ENCODE measurements at places on chromosomes 5 and 9.

- no peak for DNase-seq
Observed at GRCh38 chr5:41194339-41194738, 19.0 kb downstream of the C6 start.

GRCh38 chr5:119338326-119338946 lies 17.4 kb upstream of the TNFAIP8 start:
- DNase-seq = no peak

GRCh38 chr9:123445981-123446610 lies 90.1 kb downstream of the CRB2 start:
- no peak for DNase-seq

DNA sequence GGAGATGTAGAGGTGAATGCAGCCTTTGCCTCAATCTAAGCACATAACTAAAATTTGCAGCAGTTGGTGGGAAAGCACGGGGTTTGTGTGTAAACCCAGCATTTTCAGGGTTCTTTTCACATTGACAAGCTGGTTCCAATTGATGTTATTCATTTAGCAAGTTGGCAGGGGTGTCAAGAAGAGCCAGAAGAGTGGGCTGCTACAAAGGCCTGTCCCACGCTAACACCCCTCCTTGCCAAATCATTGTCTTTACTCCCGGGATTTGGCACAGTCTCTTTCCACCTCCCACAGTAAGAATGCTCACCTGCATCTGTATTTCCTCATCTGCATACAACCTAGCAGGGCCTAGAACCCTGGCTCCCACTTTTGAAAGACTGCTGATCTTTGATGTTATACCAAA lies 11.8 kb downstream of the RGMB start:
- no peak for DNase-seq

DNA sequence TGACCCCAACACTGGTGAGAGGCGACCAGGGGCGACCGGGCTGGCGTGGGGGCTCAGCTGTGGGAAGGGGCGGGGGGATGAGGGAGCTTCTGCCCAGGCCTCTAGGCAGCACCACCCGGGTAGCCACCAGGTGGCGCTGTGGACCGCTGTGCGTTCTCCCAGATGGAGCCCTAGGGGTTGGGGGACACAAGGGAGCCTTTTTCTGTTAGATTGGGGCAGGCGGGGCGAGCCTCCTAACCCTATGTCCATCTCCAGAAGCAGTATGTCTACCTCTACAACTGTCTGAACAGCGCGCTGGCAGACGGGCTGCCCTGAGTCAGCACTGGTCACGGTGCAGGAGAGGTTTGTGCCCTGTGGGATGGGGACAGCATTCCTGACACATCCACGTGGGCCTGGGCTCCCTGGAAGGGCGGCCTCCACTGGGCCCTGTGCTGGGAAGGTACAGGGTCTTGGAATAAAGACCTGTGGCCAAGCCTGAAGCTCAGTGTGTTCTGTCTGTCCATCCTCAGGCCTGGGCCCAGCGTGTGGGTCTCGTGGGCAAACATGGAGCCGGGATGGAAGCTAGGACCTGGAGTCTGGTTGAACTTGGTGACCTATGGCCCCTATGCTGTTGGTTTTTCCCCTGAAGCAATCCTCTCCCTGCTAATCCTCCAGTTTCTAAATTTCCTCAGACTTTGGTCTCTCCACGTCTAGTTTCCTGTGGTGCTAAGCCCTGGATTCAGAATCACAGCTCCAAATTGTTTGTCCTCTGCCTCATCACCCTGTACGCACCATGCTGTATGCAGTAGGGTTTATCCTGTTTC lies 23.1 kb upstream of the SPTLC1 start:
- DNase-seq = no peak

- DNase-seq = no peak
Observed at GRCh38 chr5:150013931-150014330, 13.4 kb downstream of the HMGXB3 start.

- no peak for DNase-seq
Observed at GRCh38 chr5:131513780-131514179, 121.2 kb downstream of the RAPGEF6 start.

GRCh38 chr5:9545136-9545991 lies 511 bp downstream of the SEMA5A start:
- no peak for DNase-seq

- DNase-seq = no peak
Observed at GRCh38 chr5:95238560-95239325, 46.2 kb downstream of the MCTP1 start.

DNA sequence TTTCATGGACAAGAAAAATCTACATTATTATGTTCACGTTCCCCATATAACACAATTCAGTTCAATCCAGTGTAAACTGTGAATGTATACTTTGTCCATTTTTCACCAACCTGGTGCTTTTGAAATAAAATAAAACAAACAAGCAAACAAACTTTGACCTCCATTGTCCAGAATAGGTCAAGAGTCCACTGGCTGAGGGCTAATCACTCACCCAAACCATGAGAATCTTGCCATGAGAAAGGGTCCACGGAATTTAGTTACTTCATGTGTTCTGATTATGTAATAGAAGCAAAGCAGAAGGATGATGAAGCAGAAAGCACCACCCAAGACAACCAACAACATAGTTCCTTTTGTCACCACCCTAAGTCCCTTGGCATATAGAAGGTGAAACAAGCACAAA lies 28.7 kb downstream of the DIAPH1 start:
- DNase-seq = no peak

- DNase-seq = no peak
Observed at GRCh38 chr5:158770506-158770905, 329.2 kb downstream of the EBF1 start.

GRCh38 chr5:18003784-18004183 lies 369.5 kb downstream of the TAF11L14 start:
- DNase-seq = no peak

GRCh38 chr9:132551556-132551955 lies 30.9 kb upstream of the BARHL1 start:
- DNase-seq = no peak

- DNase-seq = no peak
Observed at GRCh38 chr9:75161116-75161857, 73.0 kb downstream of the OSTF1 start.

Data from natural killer cell treated with Interleukin-12 subunit alpha and Interleukin-12 subunit beta and Interleukin-15 and Interleukin-18, amount 100 ng/mL, for 72 hours (primary cell).